ENCODE measurements at places on chromosomes 4 and X.

DNA sequence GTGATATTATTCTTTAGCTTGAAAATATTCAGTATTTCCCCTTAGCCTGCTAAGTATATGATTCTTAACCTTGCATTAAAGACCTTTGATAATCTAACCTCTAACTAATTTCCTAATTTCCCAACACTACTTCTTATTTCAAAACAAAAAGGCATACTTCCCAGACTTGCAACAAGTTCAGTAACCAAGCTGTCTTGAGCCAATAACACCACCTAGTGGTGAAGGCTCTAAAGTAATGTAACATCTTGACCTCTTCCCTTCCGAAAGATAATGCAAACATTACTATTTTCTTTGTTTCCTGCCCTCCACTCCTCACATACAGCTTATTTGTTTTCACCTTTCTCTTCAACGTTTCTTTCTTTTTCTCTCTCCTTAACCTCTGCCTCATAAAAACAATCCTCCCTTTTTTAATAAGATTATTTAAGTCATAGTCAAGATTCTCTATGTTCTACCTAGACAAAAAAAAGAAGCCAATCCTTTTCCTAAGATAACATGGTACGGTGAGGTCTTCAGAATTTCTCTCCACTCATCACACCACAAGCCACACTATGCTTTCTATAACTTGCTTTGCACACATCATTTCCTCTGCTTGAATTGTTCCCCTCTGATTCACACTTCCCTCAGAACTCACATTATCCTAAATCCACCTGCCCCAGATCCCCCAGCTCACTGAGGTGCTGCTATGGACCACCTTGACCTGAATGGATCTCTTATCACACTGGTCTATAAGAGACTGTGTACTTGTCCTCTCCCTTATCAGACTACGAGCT lies 3.5 kb downstream of the FAT1 start:
- DNase-seq: no peak

DNA sequence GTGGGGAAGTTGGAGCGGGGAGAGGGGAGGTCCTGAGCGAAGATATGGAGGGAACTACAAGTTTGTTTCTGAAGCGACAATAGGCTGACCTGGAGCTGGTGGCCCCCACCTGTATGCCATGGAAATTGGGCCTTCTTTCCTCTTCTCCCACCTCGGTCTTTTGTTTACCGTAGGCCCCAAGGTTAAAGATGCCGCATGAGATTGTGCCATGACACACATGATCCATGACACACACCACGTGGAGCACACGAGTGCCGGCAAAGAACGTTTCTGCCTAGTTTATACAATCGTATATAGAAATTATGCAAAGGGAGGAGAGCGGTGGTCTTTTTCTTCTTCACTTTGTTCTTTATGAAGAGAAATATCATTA lies 408 bp downstream of the TMEM33 start:
- no peak for DNase-seq

DNA sequence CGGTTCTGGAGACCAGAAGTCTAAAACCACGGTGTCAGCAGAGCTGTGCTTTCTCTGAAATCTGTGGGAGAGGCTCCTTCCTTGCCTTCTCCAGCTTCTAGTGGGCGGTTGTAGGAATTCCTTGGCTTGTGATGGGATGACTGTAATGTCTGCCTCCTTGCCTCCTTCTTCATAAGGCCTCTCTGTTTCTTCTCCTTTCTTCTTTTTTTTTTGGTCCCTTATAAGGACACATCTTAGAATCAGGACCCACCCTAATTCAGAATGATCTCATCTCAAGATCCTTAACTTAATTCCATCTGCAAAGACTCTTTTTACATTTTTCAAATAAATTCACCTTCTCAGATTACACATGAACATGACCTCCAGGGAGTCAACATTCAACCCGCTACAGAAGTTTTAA lies 186.9 kb downstream of the STK32B start:
- no peak for DNase-seq

DNA sequence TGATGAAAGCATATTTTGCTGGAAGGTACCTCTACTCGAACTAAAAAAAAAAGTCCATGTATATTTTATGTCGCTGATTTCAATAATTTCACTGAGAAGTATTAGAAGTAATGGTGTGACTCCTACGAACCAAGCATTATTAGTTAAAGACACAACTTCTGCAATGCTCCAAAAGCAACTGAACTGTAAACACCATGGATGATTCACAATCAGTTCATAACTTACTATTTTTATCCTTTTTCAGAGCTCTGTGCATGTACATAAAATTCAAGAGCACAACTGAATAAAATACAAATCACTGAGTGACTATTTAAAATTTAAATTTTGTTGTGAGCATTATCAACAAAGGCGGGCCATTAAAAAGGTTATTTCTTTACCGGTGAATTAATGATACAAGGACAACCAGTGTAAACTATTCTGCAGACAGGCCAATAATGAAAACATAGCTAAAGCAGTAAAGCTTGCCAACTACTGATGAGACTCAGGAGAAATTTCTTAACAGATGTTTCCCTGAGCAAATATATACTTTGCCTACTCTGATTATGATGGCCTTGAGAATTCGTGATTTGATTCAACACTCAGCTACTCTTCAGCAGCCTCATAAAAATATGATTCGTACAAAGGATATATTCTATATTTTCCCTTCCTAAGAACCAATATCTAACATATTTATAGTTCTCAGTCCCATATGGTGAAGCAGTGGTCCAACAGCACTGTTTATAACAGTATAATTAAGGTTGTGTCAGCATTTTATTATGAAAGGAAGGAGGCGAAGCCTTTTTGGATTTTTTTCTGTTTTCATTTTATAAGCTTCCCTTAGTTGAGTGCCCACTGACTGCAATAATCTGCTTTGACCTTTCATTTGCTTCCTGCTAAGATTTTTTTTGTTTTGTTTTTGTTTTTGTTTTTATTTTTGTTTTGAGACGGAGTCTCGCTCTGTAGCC lies 62.8 kb upstream of the NEIL3 start:
- DNase-seq: no peak

DNA sequence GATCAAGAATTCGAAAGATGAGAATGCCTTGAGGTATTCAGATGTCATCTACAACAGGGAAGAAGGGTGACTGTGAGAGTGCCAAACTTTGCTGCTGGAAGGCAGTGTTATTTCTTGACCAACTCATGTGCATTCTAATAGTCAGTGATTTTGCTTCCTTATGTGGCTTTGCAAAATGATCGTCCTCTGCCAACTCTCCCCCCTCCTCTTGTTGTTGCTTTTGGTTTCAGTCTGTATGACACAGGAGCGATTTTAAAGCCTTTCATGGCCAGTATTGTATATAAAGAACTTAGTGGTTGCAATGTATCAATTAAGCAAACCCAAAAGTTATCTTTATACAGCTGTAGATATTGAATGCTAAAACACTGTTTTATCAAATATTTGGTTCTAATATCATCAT lies 379.1 kb downstream of the IL1RAPL1 start:
- DNase-seq: no peak

- DNase-seq: no peak
These were observed 10.7 kb upstream of the BRS3 start for GRCh38 chrX:136477026-136477425.

DNA sequence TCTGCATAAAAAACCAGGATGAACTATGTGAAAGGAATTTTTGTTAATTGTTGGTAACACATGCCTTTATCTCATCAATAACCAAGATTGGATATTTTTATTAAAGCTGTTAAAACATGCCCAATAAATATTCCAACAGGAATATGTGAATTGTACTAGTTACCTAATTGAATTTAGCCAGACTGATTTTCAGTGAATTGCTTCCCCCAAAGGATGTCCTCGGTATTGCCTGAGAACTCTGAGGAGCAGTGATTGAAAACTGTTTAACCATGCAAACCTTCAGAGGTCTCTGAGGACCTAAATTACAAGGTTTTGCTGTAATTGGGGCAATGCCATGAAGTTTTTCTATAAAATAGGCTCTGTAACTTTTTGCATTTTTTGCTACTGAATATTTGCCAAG lies 66.6 kb downstream of the BLTP1 start:
- DNase-seq: no peak

- DNase-seq: no peak
These were observed 9.5 kb downstream of the NAF1 start for GRCh38 chr4:163157157-163157556.

DNA sequence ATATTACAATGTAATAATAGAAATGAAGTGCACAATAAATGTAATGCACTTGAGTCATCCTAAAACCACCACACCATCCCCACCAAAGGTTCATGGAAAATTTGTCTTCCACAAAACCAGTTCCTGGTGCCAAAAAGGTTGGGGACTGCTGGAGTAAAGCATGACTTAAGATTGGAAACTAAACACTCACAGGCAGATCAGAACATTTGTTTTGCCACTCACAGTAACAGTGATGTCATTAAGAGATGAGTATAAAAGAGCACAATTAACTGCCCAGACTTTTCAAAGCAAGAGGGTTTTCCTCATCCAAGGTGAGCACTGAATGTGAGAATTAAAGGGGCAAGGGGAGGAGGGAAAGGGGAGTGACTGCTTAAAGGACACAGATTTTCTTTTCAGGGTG lies 35.6 kb downstream of the MAP7D3 start:
- no peak for DNase-seq

- DNase-seq: no peak
These were observed 37.5 kb upstream of the TMEM150C start for GRCh38 chr4:82599336-82599735.

- no peak for DNase-seq
These were observed 92.6 kb downstream of the KDR start for GRCh38 chr4:55032788-55033187.

DNA sequence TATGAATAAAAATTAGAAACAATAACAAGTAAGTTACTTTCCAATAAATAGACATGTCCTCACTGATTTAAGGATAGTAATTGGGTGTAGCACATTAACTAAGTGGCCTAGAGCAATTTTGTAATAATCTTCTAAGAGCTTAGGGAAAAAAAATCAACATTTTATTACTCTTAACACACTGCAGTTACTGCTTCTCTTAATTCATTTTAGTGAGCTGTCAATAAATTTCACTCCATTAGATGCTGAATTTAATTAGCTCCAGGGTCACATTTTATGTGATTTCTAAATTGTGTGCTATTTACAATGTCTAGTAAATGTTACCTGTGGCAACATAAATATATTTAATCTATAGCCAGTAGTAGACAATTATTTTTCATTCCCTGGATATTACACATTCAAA lies 612.0 kb downstream of the C4orf33 start:
- DNase-seq: no peak

DNA sequence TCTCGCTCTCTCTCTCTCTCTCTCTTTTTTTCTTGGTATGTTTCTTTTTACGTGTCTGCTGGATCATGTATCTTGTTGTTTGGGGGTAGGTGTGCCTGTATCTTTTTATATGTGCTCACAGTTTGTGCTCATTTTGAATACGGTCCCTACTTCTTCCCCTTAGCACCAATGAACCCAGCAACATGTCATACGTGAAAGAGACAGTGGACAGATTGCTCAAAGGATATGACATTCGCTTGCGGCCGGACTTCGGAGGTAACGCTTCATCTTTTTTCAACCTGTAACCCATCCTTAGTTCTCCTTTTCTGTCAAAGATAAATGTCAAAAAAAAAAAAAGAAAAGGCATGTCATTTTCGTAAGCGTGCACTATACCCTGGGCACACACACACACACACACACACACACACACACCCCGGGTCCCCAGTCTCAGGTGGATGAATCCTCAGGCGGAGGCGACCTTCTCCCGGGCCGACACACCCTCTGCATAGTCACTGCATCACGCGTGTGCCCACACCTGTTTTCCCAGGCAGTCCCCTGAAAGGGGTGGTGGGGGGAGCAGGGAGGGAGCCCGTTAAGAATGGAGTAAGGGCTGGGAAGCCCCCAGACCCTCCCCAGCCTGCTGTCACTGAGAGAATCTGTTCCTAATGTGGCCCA lies 511 bp downstream of the GABRB1 start:
- DNase-seq: no peak

DNA sequence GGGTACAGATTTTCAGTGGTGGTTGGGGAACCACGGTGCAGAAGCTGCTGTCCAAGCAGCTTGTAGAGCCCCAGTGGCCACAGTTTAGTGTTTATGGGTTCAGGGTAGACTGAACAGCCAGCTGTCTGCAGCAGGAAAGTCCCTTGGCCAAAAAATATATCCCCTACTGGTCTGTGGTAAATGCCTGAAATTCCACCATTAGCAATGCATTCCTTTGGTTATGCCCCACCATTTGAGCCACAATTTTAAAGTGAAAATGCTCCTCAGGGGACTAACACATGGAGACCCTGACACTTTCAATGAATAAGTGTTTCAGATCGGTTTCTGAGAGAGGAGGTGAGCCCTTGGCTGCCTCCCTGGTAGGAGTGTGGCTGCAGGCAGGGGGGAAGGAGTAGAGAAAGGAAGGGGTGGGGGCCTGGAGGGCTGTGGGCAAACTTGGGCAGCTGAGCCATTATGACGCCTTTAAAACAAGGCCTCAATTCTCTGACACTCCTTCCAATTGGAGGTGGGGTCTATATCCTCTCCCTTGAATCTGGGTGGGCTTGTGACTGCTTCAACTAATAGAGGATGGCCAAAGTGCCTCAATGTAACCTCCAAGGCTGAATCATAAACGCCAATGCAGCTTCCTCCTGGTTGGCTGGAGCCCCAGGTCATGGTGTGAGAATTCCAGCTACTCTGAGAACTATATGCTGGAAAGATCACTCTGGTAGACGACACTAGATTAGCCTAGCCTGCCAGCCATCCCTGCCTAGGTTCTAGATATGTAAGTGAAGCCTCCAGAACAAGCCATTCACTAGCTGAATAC lies 75.8 kb upstream of the ATP6AP2 start:
- DNase-seq: peak; percentile 25

DNA sequence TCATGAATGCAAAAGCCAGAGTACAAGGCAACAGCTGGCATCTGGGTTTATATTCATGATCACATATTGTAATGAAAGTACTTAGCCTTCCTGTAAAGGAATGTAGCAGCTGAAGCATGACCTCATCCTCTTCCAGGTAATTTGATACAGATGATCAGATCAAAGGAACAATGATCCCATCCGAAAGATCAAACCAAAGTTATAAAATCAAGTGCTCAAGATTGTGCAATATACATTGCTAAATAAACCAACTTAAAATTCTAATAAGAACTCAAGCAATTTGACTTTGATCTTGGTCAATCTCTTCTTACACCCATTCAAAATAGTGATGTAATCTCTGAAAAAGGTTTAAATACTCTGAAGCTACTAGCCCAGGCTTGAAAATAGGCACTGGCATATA lies 113.1 kb upstream of the INPP4B start:
- no peak for DNase-seq

GRCh38 chr4:91830681-91831395 lies 472.9 kb upstream of the GRID2 start:
- DNase-seq: no peak

DNA sequence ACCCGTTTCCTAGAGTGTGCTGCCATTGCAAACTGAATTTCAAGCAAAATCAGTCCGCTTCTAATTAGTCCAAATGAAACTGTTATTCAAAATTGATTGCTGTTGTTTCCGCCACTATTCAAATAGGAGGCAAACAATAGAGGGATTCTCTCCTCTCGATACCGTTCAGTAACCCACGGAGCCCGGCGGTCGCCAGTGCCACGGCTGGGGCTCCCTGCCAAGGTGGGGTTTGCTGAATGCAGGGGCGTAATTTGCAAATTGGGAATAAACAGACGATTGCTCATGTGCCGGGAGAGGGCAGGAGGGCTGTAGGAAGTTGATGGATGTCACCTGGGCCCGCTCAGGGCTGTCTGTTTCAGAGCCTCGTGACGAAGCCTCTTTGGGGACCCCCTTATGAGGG lies 8.8 kb downstream of the ADRA2C start:
- no peak for DNase-seq
